Lower leg skin (tissue), 4 donors: ENCODE measurements at places on chromosomes 16 and 17. TPM values are rescaled to one million over a fixed set of nuclear protein-coding genes. Genes with fewer than 3 reads are reported as not detected.

- no peak for DNase-seq
Observed at GRCh38 chr16:68375801-68376536, 65.2 kb downstream of the PRMT7 start.

DNA sequence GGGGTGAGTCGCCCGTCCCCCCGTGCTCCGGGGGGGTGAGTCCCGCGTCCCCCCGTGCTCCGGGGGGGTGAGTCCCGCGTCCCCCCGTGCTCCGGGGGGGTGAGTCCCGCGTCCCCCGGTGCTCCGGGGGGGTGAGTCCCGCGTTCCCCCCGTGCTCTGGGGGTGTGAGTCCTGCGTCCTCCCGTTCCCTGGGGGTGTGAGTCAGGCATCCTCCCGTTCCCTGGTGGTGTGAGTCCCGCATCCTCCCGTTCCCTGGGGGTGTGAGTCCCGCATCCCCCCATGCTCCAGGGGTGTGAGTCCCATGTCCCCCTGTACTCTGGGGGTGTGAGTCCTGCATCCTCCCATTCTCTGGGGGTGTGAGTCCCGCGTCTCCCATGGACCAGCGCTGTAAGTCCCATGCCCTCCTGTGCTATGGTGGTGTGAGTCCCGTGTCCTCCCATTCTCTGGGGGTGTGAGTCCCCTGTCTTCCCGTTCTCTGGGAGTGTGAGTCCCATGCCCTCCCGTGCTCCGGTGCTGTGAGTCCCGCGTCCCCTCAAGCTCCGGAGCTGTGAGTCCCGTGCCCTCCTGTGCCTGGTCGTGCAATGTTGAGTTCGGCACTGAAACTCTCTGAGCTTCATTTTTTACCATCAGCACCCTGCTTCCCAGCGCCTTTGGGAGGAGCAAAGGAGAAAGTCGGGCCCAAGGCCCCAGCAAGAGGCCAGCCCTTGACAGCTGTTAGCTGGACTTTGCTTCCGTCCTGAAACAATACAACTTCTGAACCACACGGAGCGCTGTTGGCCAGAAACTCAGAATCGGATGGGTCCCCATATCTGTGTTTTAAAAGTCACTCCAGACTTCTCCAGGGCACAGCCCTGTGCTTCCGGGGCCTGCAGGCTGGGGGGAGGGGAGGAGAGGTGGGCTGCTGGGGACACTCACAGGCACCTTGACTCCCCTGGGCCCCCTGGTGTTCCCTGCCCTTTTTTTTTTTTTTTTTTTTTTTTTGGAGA, 11.5 kb upstream of the ZC3H18 start:
- no peak for DNase-seq

- DNase-seq, result no peak
Observed at GRCh38 chr16:31052114-31052513, 18.8 kb downstream of the STX4 start.

GRCh38 chr16:22928882-22929435, 115.0 kb downstream of the HS3ST2 start:
- no peak for DNase-seq

DNA sequence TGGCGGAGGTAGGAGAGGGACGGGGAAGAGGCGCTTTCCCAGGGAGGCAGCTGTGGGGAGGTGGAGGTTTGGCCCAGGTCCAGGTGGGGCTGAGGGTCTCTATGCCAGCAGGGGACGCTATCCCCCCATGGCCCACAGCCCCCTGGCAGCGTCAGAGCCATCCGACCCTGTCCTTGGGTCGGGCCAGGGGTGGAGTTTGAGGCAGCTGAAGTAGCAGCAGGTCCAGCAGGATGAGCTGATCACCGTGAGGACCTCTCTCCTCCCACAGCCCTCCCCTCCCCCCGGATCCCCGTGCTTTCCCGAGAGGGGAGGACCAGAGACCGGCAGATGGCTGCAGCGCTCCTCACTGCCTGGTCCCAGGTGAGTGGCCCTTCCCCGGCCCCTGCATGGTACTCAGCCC, 3.2 kb downstream of the ZNF205 start:
- no peak for DNase-seq

DNA sequence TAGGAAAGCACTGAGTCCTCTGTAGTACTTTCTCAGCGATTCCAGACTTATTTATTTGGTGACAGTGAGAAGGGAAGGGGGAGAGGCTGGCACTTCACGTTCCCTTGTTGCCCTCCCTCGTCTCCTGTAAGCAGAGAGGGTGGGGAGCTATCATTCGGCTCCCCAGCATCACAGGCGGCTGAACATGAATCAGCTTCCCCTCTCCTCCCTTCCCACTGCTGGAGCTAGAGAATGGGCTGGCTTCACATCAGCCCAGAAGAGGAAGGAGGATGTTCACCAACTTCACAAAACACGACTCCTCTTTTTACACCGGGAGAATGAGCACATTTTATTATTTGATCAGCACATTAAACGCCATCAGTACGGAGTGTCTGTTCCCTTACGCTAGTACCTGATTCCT, 6.7 kb upstream of the CMIP start:
- DNase-seq, result no peak

DNA sequence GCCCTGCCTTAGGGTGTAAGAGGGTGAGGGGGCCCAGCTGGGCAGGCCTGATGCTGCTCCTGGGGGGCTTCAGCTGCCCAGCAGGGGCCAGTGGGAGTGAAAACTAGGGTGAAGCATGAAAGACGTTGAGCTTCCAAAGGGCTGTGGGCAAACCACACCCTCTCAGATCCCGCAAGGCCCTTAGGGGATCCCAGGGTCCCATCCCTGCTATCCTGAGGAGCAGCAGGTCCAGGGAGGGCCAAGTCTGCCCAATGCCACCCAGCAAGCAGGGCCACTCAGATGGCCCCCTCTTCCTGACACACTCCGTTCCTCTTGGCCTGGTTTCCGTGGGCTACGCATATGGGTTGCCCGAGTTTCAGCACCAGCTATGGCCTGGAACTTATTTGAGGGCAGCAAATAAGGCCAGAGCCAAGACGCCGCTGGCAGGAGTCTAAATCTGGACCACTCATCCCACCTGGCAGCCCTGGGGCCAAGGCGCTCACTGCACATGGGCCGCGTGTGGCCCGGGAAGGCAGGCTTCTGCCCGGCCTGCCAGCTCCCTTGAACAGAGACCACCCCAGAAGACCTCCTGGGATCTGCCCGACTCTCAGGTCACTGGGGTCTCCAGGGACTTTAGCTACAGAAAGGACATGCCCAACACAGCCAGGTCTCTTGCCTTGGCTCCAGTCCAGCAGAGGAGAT, 4.2 kb downstream of the ATP2A3 start:
- no peak for DNase-seq

DNA sequence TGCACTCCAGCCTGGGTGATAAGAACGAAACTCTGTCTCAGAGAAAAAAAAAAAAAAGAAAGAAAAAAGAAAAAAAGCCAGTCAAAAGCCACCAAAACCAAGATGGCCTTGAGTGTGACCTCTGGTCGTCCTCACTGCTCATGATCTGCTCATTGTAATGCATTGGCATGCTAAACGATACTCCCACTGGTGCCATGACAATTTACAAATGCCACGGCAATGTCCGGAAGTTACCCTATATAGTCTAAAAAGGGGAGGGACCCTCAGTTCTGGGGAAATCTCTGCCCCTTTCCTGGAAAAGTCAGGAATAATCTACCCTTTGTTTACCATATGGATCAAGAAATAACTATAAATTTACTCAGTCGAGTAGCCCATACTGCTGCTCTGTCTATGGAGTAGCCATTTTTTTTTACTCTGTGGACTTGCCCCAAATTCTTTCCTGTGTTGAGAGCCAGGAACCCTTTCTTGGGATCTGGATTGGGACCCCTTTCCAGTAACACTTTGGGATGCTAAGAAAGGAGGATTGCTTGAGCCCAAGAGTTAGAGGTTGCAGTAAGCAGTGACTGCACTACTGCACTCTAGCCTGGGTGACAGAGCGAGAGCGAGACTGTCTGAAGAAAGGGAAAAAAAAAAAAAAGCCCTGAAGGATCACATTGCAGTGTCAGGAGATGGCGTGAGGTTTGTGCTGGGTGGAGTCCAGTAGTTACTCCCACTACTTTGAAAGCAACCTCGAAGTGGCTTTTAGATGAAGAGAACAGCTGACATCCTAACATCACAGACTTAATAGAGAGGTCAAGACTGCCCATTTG, 3.7 kb upstream of the TMEM231 start:
- no peak for DNase-seq

- no peak for DNase-seq
Observed at GRCh38 chr16:9081158-9081557, 10.3 kb upstream of the HAPSTR1 start.

- peak; percentile 59 for DNase-seq
Observed at GRCh38 chr17:41919165-41919817, 540 bp upstream of the ACLY start.

DNA sequence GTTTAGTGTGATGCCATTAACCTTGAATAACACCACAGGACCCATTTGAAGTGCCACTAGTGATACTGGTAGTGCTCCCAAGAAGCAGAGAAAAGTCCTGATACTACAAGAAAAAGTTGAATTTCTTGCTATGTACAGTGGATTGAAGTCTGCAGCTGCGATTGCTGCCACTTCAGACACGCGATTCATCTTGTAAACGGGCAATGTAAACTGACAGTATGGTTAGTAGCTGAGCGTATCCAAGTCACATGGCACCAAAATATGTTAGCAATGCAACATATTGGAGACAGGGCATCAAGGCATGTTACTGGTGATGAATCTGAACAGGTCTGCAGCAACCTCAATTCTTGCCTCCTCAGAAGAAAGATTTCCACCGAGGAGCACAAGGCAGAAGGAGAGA, 238.9 kb downstream of the HS3ST3B1 start:
- no peak for DNase-seq

- no peak for DNase-seq
Observed at GRCh38 chr16:89322321-89323119, 105.0 kb downstream of the ZNF778 start.

DNA sequence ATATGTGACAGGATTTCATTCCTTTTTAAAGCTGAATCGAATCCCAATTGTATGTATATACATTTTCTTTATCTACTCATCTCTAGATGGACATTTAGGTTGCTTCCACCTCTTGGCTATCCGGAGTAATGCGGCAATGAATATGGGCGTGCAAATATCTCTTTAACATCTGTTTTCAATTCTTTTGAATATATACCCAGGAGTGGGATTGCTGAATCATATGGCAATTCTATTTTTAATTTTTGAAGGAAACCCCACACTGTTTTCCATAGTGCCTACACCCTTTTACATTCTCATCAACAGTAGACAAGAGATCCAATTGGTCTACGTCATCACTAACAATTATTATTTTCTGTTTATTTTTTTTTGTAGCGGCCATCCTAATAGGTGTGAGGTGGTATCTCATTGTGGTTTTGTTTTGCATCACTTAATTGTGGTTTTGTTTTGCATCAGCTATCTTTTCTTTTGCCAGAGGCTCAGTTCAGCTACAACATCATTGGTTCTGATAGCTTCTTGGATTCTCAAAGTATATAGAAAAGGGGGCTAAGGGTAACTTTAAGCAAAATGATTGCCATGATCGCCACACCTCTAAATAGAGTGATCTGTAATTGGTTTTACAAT, 25.6 kb upstream of the MAP2K6 start:
- DNase-seq, result no peak

GRCh38 chr16:19525385-19525723, 1.6 kb downstream of the CCP110 start:
- DNase-seq, result no peak

DNA sequence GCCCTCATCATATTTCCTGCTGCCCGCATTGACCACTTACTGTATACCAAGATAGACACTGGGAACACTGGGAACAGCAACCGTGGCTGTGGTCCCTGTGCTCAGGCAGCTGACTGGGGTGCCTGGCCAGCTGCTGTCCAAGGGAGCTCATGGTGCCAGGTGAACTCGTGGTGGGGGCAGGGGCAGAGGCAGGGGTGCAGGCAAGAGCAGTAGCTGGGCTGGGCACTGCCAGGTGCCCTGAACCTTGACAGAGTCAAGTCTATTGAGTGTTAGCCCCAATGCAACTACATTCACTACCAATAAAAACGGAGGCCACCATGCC, 202.5 kb downstream of the C16orf78 start:
- no peak for DNase-seq

GRCh38 chr17:28549236-28550132, 2.9 kb downstream of the UNC119 start:
- DNase-seq, result no peak

DNA sequence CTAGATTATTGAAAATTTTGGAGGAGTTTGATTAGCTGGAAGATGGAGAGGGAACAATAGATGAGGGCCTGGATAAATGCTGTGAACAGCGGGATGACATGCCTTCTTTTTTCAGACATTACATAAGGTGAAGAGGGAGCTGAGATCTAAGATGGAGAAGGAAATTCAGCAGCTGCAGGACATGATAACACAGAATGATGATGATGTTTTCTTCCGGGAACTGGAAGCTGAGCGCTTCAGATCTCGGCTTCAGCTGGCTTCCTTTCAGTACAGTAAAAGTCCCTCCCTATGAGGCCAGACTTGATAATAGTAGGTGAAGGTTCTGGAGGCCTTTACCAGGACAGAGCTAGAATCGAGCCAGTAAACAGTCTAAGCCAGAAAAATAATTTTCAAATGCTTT, 30.7 kb downstream of the CEP95 start:
- DNase-seq, result no peak

- no peak for DNase-seq
Observed at GRCh38 chr16:29804455-29805231, 1.7 kb upstream of the MAZ start.

DNA sequence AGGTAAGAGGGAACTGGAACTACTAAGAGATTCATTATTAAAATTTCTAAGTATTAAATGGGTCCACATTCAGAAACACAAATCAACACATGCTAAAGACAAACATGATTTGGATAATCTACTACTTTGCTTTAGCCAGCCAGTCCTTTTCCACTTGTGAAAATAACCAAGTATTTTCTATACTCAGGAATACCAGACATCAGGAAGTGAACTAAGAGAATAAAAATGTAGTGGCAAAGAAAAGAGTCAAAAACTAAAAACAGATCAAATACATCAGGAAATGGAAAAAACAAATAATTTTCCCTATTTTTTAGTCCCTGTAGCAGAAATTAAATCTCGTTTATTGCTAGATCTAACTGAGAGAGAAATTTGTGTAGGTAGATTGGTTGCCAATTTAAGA, 78.0 kb downstream of the MYO1D start:
- DNase-seq, result no peak

DNA sequence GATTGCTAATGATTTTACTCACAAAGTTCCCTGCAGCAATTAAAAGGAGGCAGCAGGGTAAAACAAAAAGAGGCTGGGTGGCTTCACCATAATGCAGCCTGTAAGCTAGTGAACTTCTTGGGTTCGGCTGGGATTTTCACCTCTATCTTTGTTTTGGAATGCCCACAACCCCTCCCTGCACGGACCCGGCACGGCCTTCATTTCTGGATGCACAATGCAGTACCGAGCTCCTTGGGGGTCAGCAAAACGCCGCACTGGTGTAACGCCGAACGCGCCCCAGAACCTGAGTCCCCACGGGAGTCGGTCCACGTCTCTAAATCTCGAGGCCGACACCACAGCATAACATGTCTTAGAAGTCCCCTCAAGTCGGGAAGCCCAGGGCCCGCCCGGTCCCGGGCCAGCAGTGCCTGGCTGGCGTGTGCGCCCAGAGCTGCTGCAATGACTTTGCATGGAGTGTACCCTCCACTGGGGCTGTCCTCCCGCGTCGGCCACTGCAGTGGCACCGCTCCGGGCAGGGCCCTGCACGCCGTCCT, 759 bp downstream of the UBE2O start:
- DNase-seq, result no peak

- DNase-seq, result no peak
Observed at GRCh38 chr16:55811811-55812210, 21.1 kb downstream of the CES1 start.

The HSPB9 gene
- 0.23 TPM for total RNA-seq

The RPAIN gene
- 32.2 TPM for total RNA-seq

The ADAM11 gene
- 2.5 TPM for total RNA-seq

The TUBG2 gene
- 14.7 TPM for total RNA-seq

The KCNAB3 gene
- total RNA-seq, result 0.10 TPM

The RNU2-1 gene
- not detected for total RNA-seq

The AKAP10 gene
- 16.3 TPM for total RNA-seq

The ABCA8 gene
- 17.9 TPM for total RNA-seq

The ZNF598 gene
- 56.1 TPM for total RNA-seq

The OTOP3 gene
- 0.64 TPM for total RNA-seq
